ENCODE measurements at places on chromosomes 3 and 15. TPM values are rescaled to one million over a fixed set of nuclear protein-coding genes. Genes with fewer than 3 reads are reported as not detected.

DNA sequence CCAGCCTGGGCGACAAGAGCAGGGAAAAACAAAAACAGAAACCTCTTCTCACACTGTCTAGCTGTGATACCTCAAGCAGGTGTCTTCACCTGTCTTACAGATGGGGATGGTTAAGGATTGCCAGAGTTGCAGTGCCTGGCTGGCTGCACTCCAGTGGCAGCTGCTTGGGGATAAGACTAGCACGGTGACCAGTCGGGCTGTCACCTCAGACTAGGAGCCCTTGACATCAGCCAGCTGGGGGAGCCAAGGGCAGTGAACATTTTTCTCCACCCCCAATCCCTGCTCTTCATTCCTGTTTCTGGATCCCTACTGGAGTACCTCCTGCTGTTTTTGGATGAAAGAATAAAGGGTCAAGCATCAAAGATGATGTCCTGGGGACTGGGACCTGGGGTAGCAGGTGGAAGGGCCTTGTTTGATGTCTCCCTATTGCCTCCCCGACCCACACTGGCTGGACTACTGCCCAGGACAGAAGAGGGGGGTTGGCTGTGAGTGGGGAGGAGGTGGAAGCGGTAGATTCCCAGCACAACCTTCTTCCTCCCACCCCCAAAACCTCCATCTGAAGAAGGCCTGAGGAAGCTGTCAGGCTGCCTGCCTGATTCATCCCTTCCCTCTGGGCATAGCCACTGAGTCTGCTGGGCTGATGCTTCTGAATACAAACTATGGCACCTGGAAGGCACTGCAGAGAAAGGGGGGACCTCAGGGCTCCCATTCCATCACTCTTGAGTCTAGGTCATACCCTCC is 7.0 kb upstream of the CPNE9 start:
- H3K27me3 ChIP-seq: no peaks in the 10 kb centered on the region
- no peaks in the 10 kb centered on the region for H3K4me1 ChIP-seq
- DNase-seq: no peak

- H3K27ac ChIP-seq: peak overlapping the region; percentile 45
- no peaks in the 10 kb centered on the region for H3K27me3 ChIP-seq
- H3K4me1 ChIP-seq: peaks cover 35% of the 10 kb centered on the region
- peak; percentile 75 for DNase-seq
These were observed 78.5 kb upstream of the CHD2 start for GRCh38 chr15:92821491-92822116.

DNA sequence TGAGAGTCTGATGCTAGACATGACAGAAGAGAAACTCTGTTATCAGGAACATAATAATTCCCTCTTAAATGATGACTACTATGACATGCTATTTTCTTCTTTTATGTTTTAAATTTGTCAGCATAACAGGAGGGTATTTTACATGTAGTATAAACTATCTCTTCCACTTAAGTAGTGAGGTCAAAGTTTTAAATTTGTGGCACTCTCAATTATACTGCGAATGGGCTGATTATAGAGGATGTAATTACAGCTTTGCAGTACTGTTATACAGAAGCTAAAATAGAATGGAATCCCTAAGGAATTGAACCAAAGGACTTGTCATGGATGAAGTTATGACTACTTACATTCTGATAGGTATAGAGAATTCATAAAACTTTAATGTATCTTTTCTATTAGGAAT is 34.3 kb downstream of the CMSS1 start:
- H3K36me3 ChIP-seq: peaks cover 40% of the 10 kb centered on the region
- H3K27me3 ChIP-seq: no peaks in the 10 kb centered on the region
- no peak overlapping the region for H3K27ac ChIP-seq
- no peak for DNase-seq
- H3K4me3 ChIP-seq: no peak overlapping the region

DNA sequence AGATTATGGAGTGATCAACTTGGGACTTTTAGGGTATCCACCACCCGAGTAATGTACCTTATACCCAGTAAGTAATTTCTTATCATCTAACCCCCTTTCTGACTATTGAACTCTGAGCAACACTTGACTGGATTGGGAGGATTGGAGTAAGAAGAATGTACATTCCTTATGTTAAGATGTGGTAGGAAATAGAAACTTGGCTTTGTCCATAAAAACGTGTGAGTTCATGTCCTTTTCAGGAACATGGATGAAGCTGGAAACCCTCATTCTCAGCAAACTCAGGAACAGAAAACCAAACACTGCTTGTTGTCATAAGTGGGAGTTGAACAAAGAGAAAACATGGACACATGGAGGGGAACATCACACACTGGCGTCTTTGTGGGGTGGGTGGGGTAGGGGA is 112.3 kb downstream of the PTPRG start:
- no peak overlapping the region for H3K4me3 ChIP-seq
- no peaks in the 10 kb centered on the region for H3K4me1 ChIP-seq
- DNase-seq: no peak

GRCh38 chr15:60375306-60375705 is 22.5 kb downstream of the ANXA2 start:
- H3K4me3 ChIP-seq: 0 out of 2 replicates have a peak overlapping the region, but pooled peaks have one; percentile 12
- H3K27me3 ChIP-seq: no peaks in the 10 kb centered on the region
- H3K36me3 ChIP-seq: peaks cover 71% of the 10 kb centered on the region
- peak; percentile 33 for DNase-seq
- peak overlapping the region; percentile 100 for H3K27ac ChIP-seq

DNA sequence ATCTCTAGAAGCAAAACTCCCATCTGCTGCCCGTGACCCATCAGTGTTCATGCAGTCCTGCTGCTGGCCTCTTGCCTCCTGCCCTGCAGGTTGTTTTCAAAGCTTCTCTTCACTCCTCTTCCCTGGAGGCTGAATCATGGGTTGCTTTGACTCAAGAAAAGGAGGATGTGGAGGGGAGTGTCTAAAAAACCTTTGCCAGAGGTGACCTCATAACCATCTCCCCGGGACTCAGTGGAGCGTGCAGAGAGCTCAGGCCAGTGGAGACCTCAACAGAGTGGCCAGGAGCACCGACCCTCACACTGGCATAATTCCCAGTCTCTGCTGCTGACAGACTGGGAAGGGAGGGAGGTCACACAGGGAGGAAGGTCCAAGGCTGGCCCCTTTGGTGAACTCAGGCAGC is 60.9 kb upstream of the ITGA11 start:
- peak overlapping the region; percentile 19 for H3K27ac ChIP-seq
- H3K4me3 ChIP-seq: no peak overlapping the region
- no peaks in the 10 kb centered on the region for H3K36me3 ChIP-seq
- H3K4me1 ChIP-seq: peaks cover 34% of the 10 kb centered on the region

- no peaks in the 10 kb centered on the region for H3K27me3 ChIP-seq
- H3K36me3 ChIP-seq: no peaks in the 10 kb centered on the region
- peaks cover 30% of the 10 kb centered on the region for H3K4me1 ChIP-seq
- H3K4me3 ChIP-seq: no peak overlapping the region
- no peak for DNase-seq
These were observed 291.5 kb upstream of the TBL1XR1 start for GRCh38 chr3:177488740-177489139.

DNA sequence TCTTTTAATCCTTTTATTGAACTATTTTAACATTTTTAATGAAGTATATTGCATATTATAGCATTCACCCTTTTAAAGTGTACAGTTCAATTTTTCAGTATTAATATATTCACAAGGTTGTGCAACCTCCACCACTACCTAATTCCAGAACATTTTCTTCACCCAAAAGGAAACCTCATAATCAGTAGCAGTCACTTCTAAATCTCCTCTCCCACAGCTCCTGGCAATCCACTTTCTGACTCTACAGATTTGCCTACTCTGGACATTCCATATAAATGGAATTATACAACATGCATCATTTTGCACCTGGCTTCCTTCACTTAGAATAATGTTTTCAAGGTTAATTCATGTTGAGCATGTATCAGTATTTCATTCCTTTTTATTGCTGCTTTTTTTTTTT is 55.0 kb upstream of the HRH1 start:
- no peaks in the 10 kb centered on the region for H3K27me3 ChIP-seq
- DNase-seq: peak; percentile 15
- no peaks in the 10 kb centered on the region for H3K36me3 ChIP-seq
- H3K27ac ChIP-seq: no peak overlapping the region

DNA sequence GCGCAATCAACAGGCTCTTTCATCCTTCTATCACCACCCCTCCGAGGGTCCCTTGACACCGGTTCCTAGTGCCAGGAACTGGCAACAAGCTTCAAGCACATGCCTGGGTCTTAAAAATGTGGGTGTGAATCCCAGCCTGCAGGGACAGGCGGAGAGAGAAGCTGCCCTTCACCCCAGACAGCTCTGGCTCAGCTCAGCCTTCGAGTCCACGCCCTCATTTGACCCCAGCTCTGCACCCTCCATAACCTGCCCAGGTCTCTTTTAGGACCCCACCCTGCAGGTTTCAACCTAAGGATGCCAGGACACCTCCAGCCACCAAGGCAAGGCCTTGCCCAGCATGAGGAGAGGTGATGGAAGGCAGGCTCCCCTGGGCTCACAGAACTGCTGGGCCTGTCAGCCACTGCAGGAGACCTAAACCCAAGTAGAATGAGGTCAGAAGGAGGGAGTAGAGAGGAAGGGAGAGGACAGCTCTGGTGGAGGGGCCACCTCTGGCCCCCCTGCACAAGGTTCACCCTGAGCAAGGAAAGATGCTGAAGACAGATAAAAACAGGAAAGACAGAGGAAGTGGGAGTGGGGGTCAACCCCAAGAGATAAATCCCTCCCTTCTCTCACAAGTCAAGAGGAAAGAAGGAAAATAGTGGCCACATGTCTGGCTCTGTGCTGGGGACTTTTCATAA is 2.6 kb upstream of the LOXL1 start:
- H3K27me3 ChIP-seq: no peaks in the 10 kb centered on the region
- H3K4me1 ChIP-seq: peaks cover 53% of the 10 kb centered on the region
- DNase-seq: no peak
- H3K4me3 ChIP-seq: peak overlapping the region; percentile 45
- H3K27ac ChIP-seq: peak overlapping the region; percentile 94
- 0 out of 2 replicates have a peak, but pooled peaks cover 5% of the 10 kb centered on the region for H3K36me3 ChIP-seq

- DNase-seq: peak; percentile 94
- peak overlapping the region; percentile 85 for H3K27ac ChIP-seq
These were observed 280.4 kb downstream of the ULK4 start for GRCh38 chr3:41681479-41681878.

- DNase-seq: no peak
- no peaks in the 10 kb centered on the region for H3K27me3 ChIP-seq
- H3K27ac ChIP-seq: no peak overlapping the region
- H3K36me3 ChIP-seq: no peaks in the 10 kb centered on the region
- no peaks in the 10 kb centered on the region for H3K4me1 ChIP-seq
These were observed 123.1 kb downstream of the TPRA1 start for GRCh38 chr3:127467391-127467790.

DNA sequence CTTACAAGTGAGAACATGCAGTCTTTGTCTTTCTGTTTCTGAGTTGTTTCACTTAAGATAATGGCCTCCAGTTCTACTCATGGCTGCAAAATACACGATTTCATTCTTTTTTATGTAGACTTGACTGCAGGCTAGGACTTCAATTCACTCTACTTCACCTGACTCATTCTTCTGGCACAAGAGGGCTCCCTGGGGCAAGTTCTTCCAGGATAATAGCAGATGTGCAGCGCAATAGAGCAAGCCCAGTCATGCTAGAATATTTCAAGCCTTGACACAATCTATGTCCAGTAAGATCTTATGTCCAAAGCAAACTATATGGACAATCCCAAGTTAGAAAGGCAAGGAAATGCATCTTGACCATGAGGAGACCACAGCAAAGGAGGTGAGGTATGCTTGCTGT is 211.7 kb upstream of the GADL1 start:
- peaks cover 30% of the 10 kb centered on the region for H3K4me1 ChIP-seq
- H3K36me3 ChIP-seq: no peaks in the 10 kb centered on the region
- H3K4me3 ChIP-seq: peak overlapping the region; percentile 32
- DNase-seq: peak; percentile 94
- H3K27me3 ChIP-seq: no peaks in the 10 kb centered on the region

The NRROS gene
- total RNA-seq: not detected

The C3orf22 gene
- not detected for total RNA-seq

The KBTBD12 gene
- not detected for total RNA-seq

The TJP1 gene
- 71.8 TPM for total RNA-seq

The CD80 gene
- not detected for total RNA-seq

The CIB2 gene
- total RNA-seq: 1.4 TPM

The GRIP2 gene
- not detected for total RNA-seq

The NUTM1 gene
- total RNA-seq: not detected

The DUOX1 gene
- 0.32 TPM for total RNA-seq

The SLC6A20 gene
- not detected for total RNA-seq
